ENCODE measurements at places on chromosomes 6 and 20.

- DNase-seq: peak; percentile 30
Measured at GRCh38 chr20:1810926-1811620, 84.1 kb upstream of the SIRPA start.

GRCh38 chr6:149318581-149319286, 1.2 kb downstream of the TAB2 start:
- DNase-seq: no peak

GRCh38 chr6:227074-227782, 65.1 kb upstream of the DUSP22 start:
- DNase-seq: no peak

DNA sequence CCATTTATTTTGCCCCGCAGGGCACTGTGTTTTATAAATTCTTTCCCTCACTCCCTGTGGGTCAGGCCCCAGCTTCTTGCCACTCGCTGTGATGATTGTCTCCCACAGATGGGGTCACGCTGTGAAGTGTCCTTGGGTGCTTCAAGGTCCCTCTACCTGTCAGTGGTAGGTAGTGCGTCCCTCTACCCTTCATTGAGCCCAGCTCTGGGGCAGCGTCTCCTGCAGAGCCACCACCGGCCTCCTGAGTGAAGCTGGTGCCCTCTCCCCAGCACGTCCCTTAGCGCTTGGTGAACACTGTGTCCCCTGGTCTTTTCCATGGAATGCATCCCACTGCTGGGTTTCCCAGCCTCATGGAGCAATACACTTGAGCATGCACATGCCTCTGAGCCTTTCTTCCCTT, 108.2 kb downstream of the NRN1 start:
- DNase-seq: no peak

- peak; percentile 1 for DNase-seq
Measured at GRCh38 chr6:68468244-68468884, 166.7 kb upstream of the ADGRB3 start.

- no peak for DNase-seq
Measured at GRCh38 chr20:46652699-46653098, 1.4 kb upstream of the SLC13A3 start.

GRCh38 chr6:101395345-101395744, 1.8 kb downstream of the GRIK2 start:
- no peak for DNase-seq

DNA sequence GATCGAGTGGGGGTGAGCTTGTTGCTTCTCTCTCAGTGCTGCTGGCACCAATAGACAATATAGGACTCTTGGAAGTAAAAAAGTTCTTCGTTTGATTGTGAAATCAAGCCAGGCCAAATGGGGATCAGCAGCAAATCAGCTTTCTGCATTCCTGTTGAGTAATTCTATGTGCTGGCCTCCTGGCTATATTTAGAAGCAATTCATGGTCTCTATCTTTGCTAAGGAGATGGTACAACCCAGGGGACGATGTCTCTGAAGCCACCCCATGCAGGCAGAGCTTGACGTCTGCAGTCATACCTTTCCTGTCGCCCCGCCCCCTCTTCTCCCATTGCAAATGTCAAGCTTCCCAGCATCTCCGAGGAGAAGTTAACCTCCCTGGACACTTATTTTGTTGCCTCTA, 199.1 kb downstream of the SCP2D1 start:
- DNase-seq: no peak

DNA sequence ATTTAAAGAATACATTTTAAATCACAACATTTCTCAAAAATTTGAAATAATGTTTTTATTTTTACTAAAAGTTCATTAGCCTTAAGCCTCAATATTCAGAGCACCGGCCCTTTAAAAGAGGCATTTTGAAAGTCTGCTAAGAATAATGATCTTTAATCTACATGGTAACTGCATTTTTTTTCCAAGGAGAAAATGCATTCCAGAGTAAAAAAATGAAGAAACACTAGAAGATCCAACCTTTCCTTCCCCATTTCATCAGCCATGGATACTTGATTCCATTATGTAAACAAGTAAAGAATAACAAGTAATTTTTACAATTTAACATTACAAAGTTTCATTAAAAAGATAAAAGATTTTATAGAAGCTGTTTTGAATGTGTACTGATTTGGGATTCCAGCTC, 21.8 kb downstream of the LCA5 start:
- DNase-seq: no peak

GRCh38 chr20:32678948-32679347, 5.2 kb upstream of the C20orf203 start:
- no peak for DNase-seq

GRCh38 chr6:4364172-4364571, 228.8 kb upstream of the ECI2 start:
- DNase-seq: no peak

DNA sequence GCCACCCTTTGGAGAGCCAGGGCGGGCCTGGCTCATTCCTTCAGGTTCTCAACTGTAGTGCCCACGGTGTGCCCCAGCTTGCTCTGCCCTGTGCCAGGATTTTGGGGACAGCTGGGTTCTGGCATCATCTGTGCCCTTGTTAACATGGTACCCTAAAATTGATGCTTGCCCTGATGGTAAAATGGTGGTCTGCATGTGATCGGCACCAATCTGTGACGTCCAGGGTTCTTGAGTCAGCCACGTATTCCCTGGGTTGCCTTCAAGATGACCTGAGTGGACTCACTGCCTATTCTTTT, 31.2 kb upstream of the APCDD1L start:
- no peak for DNase-seq

GRCh38 chr6:38262026-38262425, 377.7 kb downstream of the BTBD9 start:
- DNase-seq: peak; percentile 65

DNA sequence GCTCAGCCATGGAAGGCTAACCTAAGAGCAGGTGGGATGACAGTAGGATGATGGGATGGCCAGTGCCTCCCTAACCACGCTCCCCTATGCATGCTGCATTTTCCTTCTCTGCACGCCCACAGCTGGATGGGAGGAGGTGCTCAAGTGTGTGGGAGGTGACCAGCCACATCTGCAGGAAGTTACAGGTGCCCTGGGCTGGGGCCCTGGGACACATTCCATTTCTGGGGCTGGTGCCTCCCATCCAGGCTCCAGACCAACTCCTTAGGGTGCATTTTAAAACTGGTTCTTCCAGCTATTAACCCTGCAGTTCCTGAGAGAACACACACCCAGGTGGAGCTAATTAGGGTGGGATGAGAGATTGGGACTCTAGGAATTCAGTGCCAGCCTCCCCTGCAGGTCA, 135.3 kb upstream of the ARMC2 start:
- no peak for DNase-seq

GRCh38 chr20:61762886-61763739, 302.6 kb downstream of the TAF4 start:
- DNase-seq: no peak

- peak; percentile 22 for DNase-seq
Measured at GRCh38 chr20:4795394-4795793, 73.7 kb downstream of the PRND start.

All from NT2/D1 (cell line).